ENCODE measurements at places on chromosomes 3 and 15.

- DNase-seq = no peak
These were observed 65.8 kb upstream of the CADPS start for GRCh38 chr3:62940771-62941563.

DNA sequence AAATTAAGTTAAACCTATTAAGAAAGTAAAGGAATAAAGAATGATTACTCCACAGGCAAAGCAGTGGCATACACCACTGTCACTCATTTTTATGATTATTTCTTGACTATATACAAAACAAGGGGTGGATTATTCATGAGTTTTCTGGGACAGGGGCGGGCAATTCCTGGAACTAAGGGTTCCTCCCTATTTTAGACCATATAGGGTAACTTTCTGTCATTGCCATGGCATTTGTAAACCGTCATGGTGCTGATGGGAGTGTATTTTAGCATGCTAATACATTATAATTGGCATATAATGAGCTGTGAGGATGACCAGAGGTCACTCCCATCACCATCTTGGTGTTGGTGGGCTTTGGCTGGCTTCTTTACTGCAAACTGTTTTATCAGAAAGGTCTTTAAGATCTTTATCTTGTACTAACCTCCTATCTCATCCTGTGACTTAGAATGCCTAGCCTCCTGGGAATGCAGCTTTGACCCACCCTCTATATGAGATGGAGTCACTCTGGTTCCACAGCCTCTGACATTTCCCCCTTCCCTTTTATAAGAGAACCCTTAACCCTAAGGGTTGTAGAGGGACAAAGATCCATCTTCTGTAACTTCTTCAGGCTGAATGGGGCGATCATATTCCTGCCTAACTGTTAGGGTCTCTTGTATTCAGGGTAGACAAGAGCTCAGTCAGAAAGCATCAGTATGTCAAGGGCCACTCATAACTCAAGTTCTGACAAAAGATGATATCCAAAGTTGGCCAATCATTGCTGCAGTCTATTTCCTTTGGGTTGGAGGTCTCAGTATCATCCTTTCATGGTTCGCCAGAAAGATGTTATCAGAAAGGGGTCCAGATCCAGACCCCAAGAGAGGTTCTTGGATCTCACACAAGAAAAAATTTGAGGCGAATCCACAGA lies 79.5 kb upstream of the LIPC start:
- no peak for DNase-seq

GRCh38 chr3:3086239-3086638 lies 23.9 kb downstream of the IL5RA start:
- no peak for DNase-seq

DNA sequence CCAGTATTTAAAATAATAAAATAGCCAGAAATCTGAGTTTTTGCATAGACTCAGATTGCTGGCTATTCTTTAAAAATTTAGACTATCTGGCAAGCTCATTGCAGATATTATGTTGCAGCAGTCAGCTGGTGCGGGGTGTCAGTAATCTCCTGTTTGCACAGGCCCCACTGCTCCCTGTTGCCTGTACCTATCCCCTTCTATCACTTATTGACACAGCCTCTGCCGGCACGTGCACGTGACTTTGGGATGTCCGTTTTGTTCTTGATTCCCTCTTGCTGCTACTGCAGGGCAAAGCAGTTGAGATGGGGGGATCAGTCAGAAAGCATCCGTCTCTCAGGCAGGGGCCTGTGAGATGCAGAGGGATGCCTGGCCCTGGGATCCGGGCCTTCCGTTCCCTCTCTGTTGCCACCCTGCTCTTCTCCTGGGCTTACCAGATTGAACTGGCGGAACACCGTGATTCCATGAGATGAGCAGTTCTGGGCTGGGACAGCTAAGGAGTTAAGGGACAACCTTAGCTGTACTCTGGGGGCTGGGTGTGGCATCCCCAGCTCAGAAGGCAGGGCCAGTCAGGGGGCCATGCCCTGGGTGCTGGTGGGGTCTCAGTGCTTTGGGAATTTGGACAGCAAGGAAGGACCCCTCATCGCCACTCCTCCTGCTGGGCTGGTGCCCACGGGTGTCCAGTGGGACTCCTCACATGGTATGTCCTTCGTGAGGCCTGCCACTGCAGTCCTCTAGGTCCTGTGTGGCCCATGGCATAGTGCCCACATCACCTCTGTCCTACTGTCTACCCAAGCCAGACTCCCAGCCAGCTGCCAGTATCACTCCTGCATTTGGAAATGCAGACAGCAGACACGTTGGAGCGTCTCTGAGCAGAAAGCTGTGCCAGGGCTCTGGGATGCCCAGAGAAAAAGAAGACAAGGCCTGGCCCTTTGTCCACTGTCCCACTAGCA lies 11.8 kb downstream of the MRAS start:
- no peak for DNase-seq

GRCh38 chr15:69743091-69743490 lies 290.5 kb downstream of the RPLP1 start:
- DNase-seq = no peak

GRCh38 chr15:54097019-54097418 lies 118.8 kb downstream of the UNC13C start:
- DNase-seq = no peak

GRCh38 chr3:11508346-11509172 lies 135.2 kb downstream of the VGLL4 start:
- DNase-seq = no peak

DNA sequence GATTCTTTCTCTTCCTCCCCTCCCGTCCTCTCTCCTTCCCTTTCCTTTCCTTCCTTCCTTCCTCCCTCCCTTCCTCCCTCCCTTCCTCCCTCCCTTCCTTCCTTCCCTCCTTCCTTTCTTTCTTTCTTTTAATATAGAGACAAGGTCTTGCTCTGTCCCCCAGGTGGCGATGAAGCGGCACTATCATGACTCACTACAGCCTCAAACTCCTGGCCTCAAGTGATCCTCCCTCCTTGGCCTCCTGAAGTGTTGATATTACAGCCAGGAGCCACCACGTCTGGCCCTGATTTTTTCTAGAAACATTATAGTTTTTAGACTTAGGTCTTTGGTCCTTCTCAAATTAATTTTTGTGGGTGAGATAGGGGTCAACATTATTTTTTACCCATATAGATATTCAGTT lies 15.5 kb downstream of the GRM2 start:
- DNase-seq = no peak

DNA sequence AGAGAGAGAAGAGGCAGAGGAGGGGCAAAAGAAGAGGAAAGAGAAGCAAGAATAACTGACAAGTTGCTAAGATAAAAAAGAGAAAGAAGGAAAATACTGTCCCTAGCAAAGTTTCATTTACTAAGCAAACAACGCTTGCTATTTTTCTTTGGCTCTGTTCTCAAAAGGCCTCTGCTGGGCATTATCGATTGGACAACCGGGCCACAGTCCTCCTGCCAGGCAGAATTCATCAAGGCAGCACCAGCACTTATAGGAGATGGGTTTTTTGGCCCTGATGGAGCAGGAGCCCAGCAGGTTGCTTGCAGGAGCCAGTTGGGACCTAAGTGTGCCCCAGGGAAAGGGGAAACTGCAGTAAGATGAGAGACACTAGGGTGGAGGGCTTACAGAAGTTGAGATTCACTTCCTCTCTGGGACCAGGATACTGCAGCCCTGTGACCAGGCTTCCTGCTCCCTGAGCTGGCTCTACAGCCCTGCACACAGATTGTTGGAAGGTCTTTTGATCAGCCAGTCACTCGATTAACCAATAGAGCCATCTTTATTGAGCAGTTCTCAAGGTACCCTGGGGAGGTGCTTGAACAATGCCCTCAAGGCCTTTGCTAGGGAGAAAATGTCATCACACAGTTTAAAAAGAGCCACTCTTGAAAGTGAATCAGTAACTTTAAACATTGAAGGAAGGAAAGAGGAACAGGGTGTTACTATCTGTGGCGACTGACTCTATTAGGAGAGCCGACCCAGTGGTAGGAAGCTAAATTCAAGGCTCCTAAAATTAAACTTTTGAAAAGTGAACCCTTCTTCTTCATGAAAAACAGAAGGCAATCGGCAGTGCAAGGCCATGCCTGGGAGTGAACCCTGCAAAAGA lies 28.8 kb upstream of the GLCE start:
- DNase-seq = no peak

- DNase-seq = no peak
These were observed 72.9 kb downstream of the ATP8B4 start for GRCh38 chr15:50046159-50046558.

- no peak for DNase-seq
These were observed 162.8 kb upstream of the NSMCE3 start for GRCh38 chr15:29432191-29433049.

- DNase-seq = no peak
These were observed 73.9 kb downstream of the BOC start for GRCh38 chr3:113285226-113285625.

GRCh38 chr3:15099364-15100098 lies 583 bp upstream of the RBSN start:
- DNase-seq = no peak

- no peak for DNase-seq
These were observed 7.8 kb downstream of the MAP2K1 start for GRCh38 chr15:66394472-66394871.

DNA sequence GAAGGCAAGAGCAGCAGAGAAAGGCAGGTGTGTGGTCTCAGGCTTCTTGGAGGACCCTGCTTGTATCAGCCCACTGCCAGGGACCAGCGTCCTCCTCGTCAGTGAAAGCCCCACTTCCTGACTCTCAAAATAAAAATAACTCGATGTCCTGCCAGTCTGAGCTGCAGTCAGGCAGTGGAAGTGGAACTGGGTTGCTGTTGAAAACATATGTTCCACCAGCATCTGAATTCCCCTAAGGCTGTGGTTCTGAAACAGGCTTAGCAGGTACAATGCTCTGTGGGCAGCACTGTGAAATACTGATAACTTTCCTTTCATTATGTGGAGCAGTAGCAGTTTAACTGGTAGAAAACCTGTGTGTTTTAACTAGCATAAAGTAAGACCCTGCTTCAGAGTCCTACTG lies 121.6 kb upstream of the EIF1B start:
- DNase-seq = no peak

DNA sequence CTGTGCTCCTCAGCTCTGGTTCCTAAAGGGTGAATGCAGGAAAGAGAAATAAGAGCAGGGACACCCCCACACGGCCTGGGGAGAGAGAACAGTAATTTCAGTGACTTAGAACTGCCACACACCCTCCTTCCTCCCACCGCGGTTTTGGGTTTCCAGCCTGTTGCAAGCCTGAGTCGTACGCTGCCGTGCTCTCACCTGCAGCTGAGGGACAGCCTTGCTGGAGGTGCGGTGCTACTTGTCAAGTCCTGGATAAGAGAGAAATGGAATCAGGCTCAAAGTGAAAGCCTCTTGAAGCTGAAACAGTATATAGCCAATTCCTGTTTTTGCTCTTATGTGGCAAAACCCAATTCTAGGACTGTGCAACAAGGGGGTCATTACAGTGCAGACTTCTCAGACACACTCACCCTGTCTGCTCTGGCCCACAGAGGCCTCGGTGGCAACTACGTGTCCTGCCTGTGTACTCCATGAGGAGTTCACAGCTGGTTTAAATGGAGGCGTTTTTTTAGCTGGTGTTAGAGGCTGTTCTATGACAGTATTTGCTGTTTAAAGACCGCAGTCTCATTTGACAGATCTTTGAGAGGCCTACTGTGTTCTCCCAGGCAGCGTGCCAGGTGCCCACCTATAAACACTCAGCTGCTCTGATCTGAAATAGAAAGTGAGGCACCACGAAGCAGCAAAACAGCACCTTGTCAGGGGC lies 42.9 kb downstream of the TBC1D2B start:
- DNase-seq = peak; percentile 79

- DNase-seq = no peak
These were observed 5.0 kb downstream of the WNT7A start for GRCh38 chr3:13874891-13875290.

DNA sequence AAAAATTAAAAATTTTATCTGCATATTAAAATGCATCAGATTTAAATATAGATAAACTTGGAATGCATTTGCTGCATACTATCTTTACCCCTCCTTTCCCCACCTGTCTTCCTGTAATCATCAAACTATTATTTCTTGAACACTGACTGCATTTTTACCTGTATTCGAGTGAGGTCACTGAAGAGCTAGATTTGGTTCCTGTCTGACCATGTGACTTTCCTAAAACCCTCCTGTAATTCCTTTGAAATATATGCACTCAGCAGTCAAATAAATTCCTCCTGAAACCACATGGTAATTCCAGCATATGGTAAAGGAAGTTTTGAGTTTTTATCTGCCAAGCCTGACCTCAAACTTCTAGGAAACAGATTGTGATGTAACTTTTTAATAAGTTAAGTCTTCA lies 445.6 kb upstream of the FRG2C start:
- DNase-seq = no peak

GRCh38 chr3:98952404-98952803 lies 50.9 kb upstream of the DCBLD2 start:
- no peak for DNase-seq

DNA sequence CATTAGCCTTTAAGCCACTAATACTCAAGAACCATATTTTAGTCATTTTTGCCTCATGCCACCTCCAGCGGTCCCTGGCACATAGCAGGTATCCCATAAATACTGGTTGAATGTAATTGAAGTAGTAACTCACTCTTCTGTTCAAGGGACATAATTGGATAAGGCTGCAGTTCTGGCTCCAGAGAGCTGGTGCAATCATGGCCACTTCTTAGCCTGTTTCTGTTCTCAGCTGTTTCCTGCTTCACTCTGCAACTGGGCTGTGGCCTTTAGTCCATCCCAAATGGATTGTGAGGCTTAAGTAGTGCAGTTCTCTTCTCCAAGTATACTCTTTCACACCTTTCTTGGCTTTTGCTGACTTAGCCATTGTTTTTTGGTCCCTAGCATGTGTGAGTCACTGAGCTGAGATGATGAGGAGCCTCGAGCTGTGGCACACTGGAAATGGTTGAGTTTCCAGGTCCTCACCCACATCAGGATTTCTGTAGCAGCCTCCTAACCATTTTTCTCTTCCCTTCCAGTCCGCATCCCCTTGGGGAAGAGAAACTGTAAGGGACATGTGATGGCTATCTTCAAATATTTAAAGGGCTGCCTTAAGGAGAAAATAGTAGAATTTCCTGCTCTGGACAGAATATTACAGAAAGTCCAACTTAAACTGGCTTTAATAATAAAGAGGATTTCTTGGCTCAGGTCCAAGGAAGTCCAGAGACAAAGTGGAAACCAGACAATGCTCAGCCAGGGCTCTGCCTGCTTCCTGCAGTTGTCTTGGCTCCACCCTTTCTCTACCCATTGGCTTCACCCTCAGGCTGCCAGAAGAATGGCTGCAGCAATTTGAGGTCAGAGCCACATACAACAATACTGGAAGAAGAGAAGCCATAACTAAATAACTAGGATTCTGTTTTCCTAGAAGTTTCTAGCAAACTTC lies 305.4 kb upstream of the ROPN1 start:
- DNase-seq = no peak

GRCh38 chr3:153052096-153052460 lies 109.9 kb upstream of the RAP2B start:
- no peak for DNase-seq

DNA sequence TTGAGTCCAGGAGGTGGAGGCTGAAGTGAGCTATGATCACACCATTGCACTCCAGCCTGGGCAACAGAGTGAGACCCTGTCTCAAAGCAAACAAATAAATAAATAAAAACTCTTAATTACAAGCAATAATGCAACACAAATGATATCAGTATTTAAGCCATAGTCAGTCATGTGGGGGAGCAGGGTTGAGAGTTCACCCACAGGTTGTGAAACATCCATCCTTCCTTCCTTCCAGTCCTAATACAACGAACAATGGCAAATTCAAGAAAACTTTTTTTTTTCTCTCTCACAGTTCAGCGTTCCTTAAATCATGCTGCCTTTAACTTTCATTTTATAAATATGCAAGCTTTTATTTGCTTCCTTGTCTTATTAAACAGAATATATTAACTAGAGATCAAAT lies 24.1 kb downstream of the ZNF592 start:
- no peak for DNase-seq

All from activated gamma-delta T cell treated with Interleukin-2 at 50 U/mL for 16 hours (primary cell).